ENCODE measurements at places on chromosomes 5 and 9.

- DNase-seq = no peak
Measured at GRCh38 chr5:92500752-92501151, 1080.3 kb downstream of the NR2F1-AS1 start.

- no peak for DNase-seq
Measured at GRCh38 chr9:101362450-101362849, 22.4 kb downstream of the BAAT start.

DNA sequence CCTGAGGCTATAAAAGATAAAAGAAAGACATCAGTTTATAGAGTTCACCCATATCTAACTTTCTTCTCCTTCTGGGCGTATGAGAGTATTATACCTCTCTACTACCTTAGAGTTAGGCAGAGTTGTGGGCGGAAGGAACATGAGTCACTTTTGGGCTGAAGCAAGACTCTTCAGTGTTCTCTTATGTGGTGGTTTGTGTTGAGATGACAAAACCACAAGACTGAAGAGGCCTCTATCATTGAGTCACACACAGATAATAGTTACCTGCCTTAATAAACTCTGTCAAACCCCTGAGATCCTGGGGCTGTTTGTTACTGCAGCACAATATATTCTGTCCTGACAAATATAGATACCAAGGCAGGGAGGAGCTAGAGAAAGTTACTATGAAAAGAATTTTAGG is 184.2 kb downstream of the EFNA5 start:
- DNase-seq = no peak

DNA sequence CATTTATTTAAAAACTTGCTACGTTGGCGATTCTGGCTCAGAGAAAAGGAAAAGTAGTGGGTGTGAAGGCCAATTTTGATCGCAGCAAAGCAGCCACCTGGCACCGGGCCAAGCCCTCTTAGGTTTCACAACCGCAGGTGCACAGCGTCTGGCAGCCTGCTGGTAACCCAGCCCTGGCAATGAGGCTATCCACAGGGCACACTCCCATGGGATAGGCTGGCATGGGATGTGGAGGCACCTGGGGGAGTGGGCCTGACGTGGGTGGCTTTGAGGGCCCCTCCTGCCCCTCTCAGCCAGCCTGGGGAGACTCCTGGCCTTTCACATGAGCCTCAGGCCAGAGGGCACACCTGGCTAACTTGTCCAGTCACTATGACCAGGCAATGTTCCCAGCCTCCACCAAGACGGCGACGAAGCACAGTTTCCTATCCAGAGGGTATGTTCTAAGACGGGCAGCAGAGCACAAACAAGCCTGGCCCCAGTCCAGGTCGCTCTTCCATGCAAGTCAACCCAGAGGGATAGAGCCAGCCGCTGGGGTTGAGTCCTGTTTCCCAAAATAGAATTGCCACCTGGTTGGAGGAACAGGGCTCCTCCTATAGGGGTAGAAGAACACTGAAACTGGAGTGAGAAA is 19.0 kb downstream of the CMBL start:
- no peak for DNase-seq

- DNase-seq = no peak
Measured at GRCh38 chr5:148747536-148747906, 78.9 kb upstream of the ADRB2 start.

DNA sequence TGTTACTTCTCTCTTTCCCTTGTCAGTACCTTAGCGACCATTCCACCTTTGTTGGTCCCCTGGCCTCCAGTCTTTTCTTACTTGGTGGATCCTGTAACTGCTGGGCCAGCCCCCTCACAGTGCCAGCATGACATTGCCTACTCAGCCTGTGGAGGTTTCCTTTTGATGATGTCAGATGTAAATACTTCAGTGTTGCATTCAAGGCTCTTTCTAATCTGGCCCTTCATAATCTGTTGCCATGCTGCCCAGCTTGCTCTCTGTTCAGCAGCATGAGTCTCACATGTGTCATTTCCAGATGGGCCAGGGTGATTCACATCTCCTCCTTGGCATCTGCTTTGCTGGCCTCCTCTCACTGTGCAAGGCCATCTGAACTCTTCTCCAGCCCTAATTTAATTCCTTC is 57.1 kb downstream of the MAST4 start:
- no peak for DNase-seq

DNA sequence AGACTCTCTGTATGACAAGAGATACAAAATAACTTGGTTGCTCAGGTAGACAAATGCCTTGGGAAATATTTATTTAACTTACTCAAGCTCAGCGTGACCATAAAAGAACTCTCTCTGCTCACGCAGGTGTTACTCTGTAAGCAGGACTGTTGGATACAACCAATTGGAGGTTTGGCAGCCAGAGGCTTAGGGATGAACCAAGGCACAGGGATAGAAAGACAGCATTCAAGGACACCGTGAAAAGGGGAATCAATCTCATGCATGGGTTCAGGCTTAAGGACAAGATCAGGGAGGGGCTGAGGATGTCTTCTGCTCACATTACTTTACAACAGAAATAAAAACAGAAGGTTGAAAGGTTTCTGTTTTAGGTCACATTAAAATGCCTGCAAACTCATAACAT is 389.0 kb upstream of the BRINP1 start:
- DNase-seq = no peak

GRCh38 chr5:132813599-132814502 is 749 bp downstream of the SOWAHA start:
- DNase-seq = peak; percentile 43
